Activated T-cell treated with anti-CD3 and anti-CD28 coated beads, Interleukin-2, amount 50 U/mL, for 72 hours (primary cell): ENCODE measurements at places on chromosomes 12 and 14.

DNA sequence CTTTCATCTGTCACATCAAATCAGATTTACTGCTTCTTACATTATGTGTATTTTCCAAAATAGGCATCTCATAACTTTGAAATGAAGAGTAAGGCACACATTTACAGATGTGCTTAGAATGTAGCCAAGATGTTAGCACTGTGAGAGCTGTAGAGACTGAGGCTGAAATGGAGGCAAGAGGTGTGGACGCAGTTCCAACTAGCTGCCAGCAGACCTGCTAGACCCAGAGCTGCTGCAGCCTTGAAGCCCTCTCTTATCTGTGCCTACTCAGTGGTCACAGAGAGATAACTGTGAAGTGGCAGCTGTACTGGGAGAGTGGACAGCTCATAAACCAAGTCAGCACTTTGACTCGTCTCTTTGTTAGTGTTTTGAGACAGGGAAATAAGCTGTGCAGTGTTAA, 470.9 kb downstream of the CCER1 start:
- DNase-seq = no peak

DNA sequence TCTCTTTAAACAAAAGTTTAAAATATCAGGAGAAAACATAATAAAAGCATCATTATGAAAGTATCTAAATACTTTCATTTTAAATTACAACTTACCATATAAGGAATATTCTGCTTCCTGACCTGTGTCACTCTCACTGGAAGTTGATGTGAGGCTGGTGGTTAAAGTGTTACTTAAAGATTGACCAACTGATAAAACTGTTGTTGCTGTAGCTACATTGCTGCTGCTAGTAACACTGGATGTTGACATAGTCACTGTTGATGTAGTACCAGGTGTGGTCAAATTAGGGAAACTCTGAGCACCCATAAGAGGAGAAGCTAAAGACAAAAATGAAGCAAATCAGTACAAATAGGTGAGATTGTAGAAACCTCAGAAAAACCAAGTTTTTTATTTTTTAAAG, 79.9 kb downstream of the HECTD1 start:
- peak; percentile 29 for DNase-seq

DNA sequence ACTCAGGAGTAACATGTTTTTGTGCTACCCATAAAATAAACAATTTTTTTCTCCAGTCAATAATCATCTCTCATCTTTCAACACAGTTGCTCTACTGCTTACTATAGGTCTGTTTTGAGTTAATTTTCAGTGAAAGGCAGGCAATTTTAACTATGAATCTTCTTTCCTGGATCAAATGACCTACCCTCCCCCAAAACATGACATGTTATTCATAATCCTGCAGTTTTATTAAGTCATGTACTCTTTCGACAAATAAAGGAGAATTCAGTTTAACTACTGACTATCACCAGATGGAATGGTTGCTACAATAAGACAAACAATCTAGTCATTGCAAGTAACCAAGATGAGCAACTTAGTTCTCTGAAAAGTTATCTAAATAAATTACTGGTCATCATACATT, 106.0 kb upstream of the FAR2 start:
- DNase-seq = no peak

- DNase-seq = no peak
Observed at GRCh38 chr14:53824061-53824460, 132.6 kb downstream of the BMP4 start.

GRCh38 chr12:77609016-77609415, 221.7 kb upstream of the NAV3 start:
- DNase-seq = no peak

DNA sequence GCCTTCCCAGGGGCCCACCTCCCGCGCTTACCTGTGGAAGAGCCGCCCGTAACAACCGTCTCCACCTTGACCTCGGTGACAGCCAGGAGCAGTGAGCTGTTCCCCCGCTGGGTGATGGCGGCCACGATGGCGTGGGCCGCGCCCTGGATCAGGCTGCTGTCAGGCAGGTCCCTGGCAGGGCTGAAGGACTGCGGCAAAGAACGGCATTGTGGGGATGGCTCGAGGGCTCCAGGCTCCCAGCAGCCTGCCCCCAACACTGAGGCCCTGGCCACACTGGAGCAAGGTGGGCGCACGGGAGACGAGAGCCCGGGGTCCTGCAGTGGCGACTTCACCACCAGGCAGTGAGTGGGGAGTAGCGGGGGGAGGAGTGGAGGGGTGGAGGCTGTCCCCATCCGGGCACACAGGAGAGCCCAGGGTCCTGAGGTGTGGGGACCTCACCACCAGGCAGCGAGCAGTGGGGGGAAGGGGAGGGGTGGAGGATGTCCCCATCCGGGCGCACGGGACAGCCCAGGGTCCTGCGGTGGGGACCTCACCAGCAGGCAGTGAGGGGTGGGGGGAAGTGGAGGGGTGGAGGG, 25.0 kb downstream of the JAG2 start:
- no peak for DNase-seq

DNA sequence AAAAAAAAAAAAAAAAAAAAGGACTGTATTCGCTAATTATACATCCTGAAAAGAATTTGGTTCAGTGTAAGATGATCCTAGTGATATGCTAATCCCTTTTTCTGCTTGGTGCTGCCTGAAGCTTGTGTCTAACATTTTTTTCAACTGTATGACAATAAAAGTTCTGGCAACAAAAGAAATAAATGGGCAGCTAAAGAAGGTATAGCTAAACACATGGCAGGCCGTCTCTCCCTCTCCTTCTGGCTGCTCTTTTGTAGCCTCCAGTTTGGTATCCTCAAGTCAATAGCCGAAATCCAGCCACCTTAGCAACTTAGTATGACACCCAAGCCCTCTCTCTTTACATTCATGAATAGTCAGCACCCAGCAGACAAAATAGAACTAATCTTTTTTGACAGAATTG, 198.3 kb upstream of the OTX2 start:
- DNase-seq = no peak

- no peak for DNase-seq
Observed at GRCh38 chr14:70683983-70684382, 42.3 kb downstream of the TTC9 start.

DNA sequence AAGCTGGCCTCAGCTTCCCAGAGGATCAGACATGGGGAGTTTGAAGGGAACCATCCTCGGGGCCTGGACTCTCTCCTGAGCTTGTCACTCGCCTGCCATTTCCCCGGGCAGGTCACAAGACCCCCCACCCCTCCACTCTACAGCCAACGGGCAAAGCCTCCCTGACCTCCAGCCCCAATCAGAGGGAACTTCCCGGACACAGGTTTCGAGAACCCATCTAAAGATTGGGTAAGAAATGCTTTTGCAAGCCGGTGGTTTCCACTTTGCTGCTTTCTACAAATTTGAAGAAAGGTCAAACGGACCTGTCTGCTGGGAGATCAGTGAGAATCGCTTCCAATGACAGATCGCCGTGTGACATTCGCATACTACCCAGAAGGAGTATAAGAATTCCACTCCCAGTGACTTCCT, 89.6 kb downstream of the SCARB1 start:
- DNase-seq = peak; percentile 39

DNA sequence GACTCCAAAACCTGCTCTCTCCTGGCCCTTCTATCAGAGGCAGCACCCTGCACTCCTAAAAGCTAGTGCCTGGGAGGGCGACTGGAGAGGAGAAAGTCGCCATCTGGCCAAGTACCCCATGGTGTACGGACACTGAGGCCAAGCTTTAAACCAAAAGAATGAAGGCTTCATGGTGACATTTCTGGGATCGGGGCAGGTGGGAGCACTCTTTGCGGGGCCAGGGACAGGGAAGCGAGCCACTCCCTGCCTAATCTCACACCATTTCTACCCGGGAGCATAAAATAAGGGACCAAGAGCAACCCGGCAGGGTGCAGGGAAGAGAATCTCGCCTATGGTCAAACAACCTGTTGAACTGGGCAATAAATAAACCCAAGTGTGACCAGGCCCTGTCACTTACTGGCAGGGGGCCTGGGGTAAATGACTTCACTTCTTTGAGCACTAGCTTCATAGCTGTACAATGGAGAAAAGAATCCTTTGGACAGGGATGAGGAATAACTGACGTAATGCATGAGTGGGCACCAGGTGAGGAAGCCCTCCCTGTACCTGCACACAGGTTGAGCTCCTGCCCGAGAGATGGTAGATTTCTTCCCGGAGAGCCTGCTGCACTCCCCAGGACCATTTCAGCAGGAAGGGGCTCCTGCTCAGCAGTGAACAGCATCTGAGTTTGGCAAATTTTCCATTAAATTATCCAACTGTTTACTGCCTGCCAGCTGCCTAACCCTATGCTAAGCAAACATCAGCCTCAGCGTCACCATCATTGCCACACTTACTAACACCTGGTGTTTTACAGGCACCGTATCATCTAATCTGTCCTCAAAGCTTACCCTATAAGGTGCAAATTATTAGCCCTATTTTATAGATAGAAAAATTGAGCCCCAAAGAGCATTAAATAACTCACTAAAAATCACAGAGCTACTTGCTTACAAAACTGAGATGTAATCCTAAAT, 2.0 kb downstream of the SERPINA1 start:
- DNase-seq = no peak

- DNase-seq = no peak
Observed at GRCh38 chr14:91891721-91892220, 24.4 kb upstream of the TC2N start.

DNA sequence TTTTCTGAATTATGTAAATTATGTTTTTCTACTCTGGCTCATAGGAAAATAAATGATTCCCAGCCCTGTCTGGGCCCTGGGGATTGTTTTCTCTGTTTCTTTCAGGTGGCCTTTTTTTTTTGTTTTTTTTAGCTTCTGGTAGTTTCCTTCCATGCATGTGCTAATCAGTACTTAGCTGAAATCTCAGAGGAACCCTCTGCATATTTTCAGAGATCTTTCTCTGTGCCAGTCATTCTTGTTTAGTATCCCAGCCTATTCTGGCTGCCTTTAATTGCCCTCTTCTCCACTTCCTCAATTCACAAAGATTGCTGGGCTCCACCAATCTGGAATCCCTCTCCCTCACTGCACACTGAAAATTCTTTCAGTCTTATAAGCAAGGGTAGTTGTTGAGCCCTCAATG, 46.9 kb downstream of the CNOT2 start:
- no peak for DNase-seq

- no peak for DNase-seq
Observed at GRCh38 chr12:79949098-79949497, 14.2 kb upstream of the PPP1R12A start.

GRCh38 chr12:25388183-25388582, 137.5 kb upstream of the KRAS start:
- peak; percentile 73 for DNase-seq

- no peak for DNase-seq
Observed at GRCh38 chr12:10936506-10936905, 2.6 kb downstream of the TAS2R14 start.
